ENCODE measurements at places on chromosomes 16 and 17.

- no peak for DNase-seq
Measured at GRCh38 chr16:67190041-67190440, at the start of gene EXOC3L1. Gene EXOC3L1, minus strand, starts transcription at chr16:67190136. Its CDS starts 460 bp downstream, at chr16:67189676.

DNA sequence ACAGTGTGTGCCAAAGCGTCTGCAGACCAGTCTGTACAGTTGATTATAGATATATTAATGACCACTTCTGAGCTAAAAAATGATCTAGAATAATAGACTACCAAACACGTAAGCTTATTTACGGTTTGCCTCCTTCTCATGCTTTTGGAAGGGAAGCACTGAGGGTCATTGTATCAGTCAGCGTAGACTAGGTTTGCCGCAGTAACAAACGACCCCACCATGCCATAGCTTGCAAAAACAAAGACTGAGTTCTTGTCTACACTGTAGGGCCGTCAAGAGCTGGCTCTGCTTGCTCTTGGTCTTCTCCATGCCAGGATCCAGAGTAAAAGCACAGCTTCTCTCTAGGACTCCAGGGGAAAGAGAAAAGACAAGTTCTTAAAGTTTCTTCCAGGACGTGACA is 680.7 kb downstream of the MAF start:
- DNase-seq: no peak

DNA sequence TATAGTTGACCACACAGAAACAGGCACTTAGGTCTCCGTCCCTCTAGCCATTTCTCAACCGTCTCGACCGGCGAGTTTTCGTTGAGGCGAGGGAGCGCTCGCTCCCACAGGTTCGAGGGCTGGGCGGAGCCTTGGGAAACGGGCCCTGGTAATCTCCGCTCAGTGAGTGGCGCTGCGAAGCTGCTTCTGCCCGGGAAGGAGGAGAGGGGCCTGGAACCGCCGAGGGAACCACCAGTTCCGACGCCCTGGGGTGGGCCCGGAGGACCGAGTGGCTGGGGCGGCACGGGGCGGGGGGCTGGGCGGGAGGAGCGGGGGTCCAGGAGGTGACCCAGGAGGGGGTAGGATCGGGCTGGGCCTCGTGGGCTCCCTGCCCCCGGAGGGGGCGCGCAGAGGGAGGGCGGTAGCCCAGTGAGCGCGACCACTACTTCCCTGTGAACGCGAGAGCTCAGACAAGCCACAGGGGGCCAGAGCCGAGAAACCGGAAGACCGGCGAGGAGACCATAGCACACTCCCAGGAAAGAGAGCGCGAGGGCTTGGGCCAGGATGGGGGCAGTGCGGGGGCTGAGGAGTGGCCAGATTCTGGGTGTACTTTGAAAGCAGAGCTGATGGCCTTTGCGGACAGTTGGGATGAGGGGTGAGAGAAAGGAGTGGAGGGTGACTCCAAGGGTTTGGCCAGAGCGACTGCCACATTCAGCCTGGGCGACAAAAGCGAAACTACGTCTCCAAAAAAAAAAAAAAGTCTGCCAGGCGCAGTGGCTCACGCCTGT is 29.9 kb upstream of the ARL4D start:
- DNase-seq: peak; percentile 65

DNA sequence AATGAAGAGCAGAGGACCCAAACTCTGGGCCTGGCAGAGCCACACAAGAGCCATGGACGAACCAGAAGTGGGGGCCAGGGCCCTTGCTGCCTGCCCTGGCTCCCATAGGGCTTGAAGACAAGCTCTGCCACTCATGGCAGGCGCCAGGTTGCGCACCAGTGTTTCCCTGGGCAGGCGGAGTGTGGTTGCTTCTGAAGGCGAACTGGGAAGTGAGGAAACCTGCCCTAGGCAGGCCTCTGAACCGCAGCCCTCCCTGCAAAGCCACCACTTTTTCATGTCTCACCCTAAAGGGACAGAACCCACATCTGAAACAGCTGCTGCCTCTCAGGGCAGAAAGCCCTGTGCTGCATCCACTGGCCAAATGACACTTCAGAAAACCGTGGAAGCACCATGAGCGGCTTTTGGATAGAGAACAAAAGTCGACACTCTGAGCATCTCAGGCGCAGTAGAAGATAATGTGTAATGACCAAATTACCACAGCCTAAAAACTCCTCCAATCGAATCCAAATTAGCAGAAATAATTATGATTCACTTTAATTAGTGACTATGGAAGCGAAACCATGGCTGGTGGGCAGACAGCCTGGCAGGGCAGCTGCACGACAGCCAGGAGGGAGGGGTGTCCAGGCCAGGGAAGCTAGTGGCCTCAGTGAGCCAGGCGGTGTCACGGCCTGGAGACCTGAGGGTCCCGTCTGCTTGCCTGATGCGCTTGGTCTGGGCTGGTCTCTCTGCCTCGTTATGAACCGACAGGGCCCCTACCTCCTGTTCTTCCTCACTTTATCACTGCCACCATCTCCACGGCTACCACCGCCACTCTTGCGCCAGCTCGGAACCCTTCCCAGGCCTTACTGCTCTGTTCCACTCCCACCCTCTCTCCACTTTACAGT is 59.1 kb downstream of the PRMT7 start:
- DNase-seq: peak; percentile 29

GRCh38 chr17:10628756-10629155 is 28.4 kb downstream of the MYH3 start:
- no peak for DNase-seq

DNA sequence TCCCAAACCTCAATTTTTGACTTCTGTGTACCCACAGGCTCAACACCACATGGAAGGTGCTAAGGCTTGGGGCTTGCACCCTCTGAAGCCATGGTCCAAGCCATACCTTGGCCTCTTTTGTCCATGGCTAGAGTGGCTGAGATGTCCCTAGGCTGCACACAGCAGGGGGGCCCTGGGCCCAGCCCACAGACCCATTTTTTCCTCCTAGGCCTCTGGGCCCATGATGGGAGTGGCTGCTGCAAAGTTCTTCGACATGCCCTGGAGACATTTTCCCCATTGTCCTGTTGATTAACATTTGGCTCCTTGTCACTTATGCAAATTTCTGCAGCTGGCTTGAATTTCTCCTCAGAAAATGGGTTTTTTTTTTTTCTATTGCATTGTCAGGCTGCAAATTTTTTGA is 47.0 kb downstream of the TBC1D26 start:
- no peak for DNase-seq

DNA sequence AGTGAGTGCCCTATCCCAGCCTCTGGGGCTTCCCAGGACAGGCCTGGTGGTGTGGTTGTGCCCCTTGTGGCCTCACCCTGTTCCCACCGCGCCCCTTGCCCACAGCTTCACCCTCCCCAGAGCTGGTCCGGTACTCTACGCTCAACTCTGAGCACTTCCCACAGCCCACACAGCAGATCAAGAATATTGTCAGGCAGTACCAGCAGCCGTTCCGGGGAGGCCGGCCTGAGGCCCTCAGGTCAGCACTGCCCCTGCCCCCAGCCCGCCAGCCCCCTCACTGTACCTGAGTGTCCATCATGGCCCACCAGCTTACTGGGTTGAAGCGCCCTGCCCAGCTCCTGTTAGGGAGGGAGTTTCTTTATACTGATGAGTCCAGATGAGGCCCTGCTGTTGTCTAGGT is 32.3 kb upstream of the ALKBH5 start:
- no peak for DNase-seq

GRCh38 chr17:42673885-42674754 is 2.7 kb downstream of the PLEKHH3 start:
- DNase-seq: peak; percentile 42

DNA sequence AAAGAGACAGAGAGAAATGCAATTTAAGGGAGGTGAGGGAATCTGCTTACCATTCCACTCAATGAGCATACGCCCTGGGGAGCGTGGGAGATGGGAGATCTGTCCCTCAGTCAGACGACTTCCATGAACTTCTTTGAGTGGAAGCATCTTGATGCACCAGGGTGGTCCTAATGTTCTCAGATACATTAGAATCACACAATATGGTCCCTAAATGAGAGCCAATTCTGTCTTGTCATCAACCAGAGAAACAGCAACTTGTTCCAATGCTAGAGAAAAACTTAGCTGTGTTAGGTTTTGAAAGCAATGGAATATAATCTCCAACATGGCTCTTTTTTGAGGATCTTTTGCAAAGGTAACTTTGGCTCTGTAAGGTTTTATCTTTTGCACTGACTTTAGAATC is 44.1 kb downstream of the GPR139 start:
- DNase-seq: no peak

GRCh38 chr16:71430744-71431143 is 11.1 kb downstream of the TLE7 start:
- DNase-seq: no peak

- DNase-seq: no peak
Measured at GRCh38 chr16:77548766-77549165, 113.9 kb upstream of the ADAMTS18 start.

DNA sequence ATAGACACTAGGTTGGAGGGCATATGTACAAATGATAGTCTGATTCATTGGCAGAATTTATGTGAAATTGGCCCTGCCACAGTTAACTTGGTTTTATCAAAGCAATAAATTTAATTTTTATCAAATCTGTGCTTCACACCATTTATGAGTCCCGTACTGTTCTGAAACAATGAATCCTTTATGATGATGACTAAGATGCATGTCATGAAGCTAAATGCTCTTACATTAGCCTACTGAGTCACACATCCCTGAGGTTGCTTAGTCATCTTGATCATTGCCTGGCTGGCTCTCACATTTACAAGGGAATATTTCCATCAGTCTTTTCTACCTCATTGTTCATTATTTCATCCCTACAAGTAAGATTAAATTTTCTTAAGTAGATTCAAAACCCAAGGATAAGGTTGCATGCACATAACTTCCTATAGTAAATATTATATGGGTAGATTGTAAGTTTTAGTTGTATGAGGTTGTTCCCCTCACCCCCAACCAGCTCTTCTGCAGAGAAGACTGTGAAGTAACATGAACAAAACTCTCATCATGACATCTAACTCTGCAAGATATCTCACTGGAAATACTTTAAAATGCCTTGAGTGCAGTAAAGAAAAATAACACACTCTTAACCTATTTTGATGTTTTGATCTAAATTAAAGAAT is 170.7 kb downstream of the CYB561 start:
- DNase-seq: no peak

- no peak for DNase-seq
Measured at GRCh38 chr17:49670002-49670401, 7.9 kb downstream of the SPOP start.

DNA sequence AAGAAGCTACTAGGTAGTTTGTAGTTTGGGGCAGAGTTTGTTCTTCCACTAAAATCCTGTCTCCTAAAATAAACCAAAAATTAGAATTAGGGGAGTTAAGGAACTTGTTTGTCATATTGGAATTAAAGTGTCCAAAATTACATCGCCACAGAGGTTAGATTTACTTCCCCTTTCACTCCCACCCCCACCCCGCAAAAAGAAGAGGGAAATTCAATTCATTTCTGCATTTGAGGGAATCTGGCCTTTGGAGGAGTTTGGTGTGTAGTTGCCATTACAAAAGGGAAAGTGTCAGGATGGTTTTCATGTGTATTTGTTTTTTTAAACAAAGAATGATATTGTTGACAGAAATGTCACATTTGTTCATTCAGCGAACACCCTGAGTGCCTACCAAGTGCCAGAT is 5.8 kb downstream of the TMEM97 start:
- no peak for DNase-seq

DNA sequence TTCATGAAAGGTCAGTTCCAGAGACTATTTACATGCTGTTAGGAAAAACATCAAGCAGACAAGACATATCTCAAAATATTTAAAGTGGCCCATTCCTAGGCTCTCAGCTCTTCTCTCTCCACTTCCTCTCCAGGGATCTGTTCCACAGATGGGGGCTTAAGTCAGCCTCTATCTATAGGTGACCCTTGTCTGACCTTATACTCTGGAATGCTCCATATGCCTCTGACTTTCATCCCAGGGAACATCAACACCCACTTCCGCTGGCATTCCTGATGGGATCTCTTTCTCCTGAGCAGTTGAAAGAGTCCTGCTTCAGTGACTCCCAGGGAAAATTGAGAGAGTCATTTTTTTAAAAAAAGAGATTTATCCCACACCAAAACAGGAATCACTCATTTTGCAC is 11.5 kb upstream of the WIPI1 start:
- no peak for DNase-seq

DNA sequence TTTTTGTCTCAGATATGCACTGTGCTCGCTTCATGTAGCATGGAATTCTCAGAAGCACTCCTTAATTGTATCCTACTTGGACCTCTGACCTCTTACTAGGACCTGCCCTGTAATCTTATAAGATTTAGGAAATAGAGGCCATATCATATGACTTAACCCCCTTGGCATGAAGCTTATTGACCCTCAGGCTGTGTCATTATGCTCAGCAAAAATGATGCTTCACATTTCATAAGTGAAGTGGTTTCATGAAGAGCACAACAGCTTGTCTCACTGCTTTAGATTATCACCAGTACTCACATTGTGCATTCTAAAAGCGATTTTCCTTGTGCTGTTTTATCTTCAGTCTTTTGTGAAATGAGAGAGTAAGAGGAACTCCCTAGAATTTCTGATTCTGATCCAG is 6.4 kb downstream of the PHKB start:
- no peak for DNase-seq

GRCh38 chr16:3597676-3598075 is 13.7 kb downstream of the SLX4 start:
- no peak for DNase-seq

- peak; percentile 50 for DNase-seq
Measured at GRCh38 chr17:83081684-83082201, 2.3 kb downstream of the METRNL start.

DNA sequence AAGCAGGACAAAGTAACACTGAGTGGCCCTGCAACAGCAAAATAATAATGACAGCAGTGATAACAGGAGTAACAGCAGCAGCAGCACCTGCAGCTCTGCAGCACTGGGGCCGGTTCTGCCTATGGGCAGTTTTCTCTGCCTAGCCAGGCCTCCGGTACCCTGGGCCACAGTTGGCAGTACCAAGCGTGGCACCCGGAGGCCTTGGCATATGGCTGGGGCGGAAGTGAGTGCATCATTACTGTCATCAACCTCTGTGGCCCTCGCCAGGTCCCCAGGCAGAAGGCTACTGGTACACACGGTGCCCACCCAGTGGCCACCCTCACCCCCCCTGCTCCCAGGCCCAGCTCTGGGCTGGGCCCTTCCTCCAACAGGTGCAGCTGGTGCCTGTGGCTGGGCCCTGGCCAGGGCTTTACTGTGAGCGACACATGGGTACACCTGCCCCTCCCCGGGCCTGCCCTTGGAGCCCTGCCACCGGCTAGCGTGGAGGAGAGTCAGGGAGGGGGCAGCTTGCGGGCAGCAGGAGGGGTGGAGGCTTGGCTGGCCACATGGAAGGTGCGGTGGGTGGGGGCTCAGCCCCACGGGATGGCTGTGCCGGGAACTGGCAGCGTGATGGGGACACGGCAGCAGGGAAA is 3.0 kb downstream of the KCNJ12 start:
- no peak for DNase-seq

- DNase-seq: no peak
Measured at GRCh38 chr16:76125871-76126270, 151.3 kb upstream of the CNTNAP4 start.

DNA sequence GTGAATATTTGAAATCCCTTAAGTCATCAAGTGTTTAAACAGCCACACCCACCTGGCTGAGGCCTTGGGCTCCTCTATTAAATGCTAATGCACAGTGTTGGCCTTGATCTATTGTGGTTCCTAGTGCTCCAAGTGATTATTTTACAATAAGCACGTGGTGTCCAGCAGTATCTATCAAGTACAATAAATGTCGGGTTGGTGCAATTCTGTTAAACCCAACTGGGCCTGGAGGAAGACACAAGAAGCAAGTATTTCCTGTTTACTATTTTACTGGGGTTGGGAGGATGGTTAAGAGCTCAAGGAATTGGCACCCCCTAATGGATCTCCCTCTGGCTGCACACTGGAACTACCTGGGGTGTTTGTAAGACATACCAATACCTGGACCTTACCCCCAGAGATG is 72.1 kb upstream of the HNF1B start:
- no peak for DNase-seq
